Stimulated activated naive CD4-positive, alpha-beta T cell (primary cell): ENCODE measurements at places on chromosomes 7 and 10.

DNA sequence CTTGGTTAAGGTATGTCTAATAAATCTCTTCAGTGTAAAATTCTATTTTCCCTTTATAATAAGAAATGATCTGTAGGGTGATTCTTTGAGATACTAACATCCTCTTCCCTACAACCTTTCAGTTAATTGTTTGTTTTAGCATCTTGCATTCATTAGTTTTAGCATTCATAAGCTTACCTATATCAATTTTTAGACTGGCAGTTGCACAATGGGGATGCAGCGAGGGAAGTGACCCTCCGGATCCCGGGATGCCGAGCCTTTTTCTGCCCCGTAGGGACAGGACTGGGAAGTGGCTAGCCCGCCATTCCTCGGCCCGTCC, 508 bp upstream of the KIF20B start:
- no peak for DNase-seq

GRCh38 chr10:121308020-121308419, 290.2 kb downstream of the FGFR2 start:
- no peak for DNase-seq

GRCh38 chr10:76554033-76554408, 1083.6 kb downstream of the KCNMA1 start:
- no peak for DNase-seq

DNA sequence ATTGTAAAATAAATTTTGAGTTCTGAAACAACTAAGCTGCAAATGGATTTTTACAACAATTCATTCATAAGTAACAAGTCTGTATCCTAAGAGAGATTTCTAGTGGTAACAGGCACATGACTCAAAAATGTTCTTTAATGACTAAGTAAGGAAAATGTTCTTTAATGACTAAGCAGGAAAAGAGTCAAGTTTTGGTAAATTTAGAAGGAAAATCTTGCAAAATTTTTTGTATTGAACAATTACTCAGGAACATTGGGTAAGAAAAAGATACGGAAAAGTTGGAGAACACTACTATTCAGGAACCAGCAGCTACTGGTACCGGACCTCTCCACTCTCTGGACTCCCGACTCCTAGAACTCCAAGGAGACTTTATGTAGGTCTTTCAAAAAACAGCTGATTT, 33.5 kb downstream of the HYCC1 start:
- DNase-seq: no peak

GRCh38 chr10:132679217-132679595, 106.7 kb downstream of the NKX6-2 start:
- no peak for DNase-seq

- no peak for DNase-seq
These were observed 268.9 kb upstream of the KLF6 start for GRCh38 chr10:4053940-4054339.

DNA sequence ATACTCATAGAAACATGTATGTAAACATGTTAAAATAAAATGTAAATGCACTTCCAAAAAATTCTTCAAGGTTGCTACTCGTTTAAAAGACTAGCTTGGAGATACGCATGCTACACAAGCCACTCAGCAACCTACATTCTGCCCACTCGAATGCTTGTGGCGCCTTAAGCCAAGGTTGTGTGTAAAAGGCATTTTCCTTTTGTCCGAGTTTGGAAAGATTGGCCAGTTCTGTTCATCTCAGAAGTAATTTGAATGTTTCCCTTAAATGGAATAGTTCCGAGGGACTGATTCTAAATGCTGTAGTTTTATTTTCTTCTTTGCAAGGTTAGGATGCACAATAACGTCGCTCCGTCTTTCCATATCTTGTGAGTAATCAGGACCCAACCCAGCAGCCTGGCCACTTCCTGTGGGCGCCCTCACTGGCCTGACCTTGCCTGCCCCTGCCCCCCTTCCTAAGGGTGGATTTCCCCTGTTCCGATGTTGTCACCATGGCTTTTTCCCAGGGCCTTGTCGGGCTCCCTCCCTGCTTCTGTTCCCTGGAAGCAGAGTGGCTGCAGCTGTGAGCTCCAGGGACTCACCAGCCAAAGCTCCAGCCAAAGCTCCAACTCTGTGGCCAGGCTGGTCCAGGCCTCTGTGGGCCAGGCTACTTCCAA, 70.6 kb downstream of the PTPRE start:
- DNase-seq: no peak

GRCh38 chr10:2933071-2933470, 134.3 kb upstream of the PFKP start:
- no peak for DNase-seq

DNA sequence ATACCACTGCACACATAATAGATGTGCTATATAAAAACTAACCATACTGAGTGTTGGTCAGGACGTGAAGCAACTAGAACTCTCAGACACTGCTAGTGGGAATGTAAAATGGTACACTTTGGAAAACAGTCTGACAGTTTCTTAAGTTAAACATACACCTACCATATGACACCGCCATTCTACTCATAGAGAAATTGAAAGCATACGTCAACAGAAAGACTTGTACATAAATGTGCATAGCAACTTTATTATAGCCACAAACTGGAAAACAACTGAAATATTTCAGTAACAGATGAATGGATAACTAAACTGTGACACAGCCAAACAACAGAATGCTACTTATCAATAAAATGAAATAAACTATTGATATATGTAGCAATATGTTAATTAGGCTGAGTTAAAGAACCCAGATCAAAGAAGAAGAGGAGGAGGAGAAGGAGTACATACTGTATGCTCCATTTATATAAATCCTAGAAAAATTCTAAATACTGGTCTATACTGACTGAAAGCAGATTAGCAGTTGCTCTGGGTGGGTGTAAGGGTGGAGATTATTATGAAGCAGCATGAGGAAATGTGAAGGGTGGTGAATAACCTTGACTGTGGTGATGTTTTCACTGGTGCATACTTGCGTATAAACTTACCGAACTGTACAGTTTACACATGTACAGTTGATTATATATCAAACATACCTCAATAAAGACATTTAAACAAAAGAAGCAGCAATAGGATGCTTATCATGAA, 48.6 kb downstream of the ARHGAP21 start:
- DNase-seq: no peak

GRCh38 chr7:25711940-25712339, 440.1 kb upstream of the NFE2L3 start:
- DNase-seq: no peak
